ENCODE measurements at places on chromosomes 4 and X.

GRCh38 chrX:154030266-154030665, 10.6 kb upstream of the IRAK1 start:
- no peak for DNase-seq

DNA sequence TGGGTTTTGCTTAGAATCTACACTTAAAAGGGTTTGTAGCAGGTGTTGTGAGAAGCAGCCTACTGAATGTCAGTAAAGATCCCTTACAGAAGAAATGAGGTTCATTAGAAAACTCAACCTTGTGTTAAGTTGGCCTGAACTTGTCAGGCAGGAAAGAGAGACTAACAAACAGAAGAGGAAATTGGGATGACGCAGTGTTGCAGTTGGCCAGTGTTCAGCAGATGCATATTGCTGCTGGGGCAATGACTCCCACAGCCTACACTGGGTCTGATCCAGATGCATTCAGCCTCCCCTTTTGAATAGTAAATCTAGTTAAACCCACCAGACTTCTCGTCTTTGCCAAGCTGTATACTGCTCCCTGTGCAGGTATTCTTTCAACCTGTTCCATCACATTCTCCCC, 409.4 kb downstream of the UBE2NL start:
- DNase-seq = no peak

GRCh38 chrX:153408221-153408721, 3.0 kb upstream of the ZFP92 start:
- DNase-seq = no peak

DNA sequence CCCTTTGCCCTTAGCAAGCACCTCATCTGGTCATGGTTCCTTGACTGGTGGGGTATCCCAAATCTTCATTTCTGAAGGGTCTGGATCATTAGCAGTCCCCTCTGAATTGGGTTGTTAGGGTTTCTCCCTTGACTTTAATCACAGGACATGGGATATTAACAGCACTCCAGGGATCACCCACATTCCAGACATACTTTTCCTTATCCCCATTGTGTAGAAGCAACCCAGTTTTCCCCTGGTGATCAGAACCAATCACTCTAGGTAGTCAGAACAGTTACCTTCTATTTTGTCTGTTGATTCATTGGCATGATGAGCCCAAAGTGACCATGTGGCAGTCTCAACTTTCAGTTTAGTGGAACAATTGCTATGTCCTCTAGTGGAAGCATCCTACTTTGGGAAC, 29.1 kb upstream of the GRSF1 start:
- no peak for DNase-seq

DNA sequence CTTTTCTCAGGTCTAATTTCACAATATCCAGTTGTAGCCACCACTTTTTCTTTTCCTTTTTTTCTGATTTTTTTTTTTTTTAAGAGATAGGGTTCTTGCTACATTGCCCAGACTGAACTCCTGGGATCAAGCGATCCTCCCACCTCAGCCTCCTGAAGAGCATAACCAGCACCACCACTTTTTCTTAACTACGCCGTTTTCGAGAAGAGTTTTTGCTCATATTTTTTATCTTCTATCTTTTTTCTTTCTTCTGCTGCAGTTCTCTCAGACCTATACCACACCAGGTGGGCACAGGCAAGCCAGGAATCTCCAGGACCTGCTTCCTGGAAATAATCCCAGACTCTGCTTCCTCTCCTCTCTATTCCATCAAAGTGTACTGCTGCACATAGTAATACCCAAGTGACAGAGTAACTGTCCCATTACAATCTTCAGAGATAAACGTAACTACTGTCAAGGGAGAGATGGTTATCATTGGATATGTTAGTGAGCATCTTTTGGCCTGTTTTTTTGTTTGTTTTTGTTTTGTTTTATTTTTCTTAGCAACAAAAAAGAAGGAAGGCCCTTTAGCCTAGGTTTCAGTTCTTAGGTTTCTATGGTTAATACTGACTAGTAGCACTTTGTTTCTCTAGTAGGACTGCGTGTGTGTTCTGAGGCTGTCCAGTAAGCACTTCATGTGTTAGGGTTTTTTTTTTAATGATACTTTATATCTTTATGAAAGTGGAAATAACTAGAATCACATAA, 59.2 kb upstream of the TXK start:
- no peak for DNase-seq

GRCh38 chr4:68291256-68291655, 45.8 kb upstream of the TMPRSS11B start:
- no peak for DNase-seq

DNA sequence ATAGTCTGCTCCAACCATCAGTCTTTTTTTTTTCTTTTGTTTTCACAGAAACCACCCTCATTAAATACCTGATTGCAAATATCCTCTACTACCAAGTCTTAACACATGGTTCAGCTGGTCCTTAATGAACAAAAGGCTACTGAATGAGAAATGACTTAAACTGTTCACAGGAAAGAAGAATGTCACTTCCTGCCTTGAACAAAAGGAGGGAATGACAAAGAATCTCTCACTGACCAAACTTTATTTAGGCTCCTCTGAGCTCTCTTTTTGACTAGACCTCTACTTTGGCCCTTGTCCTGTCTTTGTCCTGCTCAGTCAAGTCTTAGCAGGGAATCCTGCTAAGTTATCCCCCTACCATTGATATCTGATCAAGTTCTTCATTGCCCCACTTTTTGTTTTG, 31.8 kb upstream of the GJB1 start:
- no peak for DNase-seq

DNA sequence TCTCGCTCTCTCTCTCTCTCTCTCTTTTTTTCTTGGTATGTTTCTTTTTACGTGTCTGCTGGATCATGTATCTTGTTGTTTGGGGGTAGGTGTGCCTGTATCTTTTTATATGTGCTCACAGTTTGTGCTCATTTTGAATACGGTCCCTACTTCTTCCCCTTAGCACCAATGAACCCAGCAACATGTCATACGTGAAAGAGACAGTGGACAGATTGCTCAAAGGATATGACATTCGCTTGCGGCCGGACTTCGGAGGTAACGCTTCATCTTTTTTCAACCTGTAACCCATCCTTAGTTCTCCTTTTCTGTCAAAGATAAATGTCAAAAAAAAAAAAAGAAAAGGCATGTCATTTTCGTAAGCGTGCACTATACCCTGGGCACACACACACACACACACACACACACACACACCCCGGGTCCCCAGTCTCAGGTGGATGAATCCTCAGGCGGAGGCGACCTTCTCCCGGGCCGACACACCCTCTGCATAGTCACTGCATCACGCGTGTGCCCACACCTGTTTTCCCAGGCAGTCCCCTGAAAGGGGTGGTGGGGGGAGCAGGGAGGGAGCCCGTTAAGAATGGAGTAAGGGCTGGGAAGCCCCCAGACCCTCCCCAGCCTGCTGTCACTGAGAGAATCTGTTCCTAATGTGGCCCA, 511 bp downstream of the GABRB1 start:
- DNase-seq = no peak

DNA sequence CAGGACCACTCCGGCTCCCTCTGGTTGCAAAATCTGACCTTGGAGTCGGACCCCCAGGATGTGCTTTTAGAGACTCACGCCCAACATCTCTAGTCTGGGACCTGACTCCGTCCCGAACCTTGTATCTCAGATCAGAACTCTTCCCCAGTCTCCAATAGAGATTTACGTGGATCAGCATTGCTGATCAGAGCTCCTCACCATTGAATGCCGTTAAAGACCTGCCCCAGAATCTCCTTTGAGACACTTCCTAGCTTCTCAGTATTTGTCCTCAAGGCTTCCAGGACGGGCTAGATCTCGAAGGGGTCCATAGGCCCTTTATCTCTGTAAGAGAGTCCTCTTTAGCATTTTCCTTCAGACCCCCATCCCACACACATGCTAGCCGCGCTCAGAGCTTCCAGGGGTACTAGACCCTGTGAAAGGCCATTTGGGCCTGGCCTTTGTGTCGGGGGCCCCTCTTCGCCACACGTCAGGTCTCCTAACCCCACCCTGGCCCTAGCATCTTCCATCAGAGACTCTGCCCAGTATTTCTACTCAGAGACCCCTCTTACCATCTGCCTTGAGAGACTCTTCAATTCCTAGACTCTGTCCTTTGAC, 662 bp downstream of the UBA1 start:
- no peak for DNase-seq

DNA sequence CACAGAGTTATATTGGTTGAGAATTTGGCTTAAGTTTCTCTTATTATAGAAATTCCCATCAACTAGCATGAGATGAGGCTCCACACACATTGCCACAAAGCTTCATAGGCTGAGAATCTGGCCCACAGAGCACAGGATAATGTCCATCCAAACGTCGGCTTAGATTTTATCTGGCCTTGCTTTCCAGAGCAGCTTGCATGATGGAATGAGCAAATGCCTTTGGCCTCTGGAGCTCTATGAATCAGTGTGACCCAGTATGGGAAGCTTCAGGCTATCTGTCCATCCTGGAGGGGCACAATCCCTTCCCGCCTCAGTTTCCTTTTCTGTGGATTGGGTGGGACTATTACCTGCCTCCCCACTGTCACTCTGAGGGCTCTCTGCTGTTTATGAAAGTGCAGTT, 131.5 kb upstream of the NDP start:
- no peak for DNase-seq

GRCh38 chrX:40298572-40299479, 201.1 kb upstream of the BCOR start:
- peak; percentile 2 for DNase-seq

DNA sequence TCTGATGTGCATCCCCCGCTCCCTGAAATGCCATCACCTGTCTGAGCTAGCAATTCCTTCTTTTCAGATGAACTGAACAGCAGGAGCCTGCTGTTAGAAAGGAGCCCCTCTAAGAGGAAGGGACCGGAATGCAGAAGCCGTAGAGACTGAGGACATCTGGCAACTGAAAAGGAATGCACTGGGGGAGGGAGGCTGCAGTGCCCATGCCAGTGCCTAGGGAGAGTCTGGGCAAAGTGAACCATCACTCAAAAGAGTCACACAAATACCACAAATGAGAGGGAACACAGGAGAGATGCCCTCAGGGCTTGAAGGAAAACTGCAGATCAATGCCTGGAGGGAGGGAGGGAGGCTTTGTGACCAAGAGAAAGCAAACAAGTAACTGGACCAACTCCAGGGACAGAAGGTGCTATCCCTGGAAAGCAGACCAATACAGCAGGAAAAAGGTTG, 93.9 kb upstream of the CBR4 start:
- DNase-seq = no peak

GRCh38 chr4:166965562-166965961, 268.7 kb downstream of the SPOCK3 start:
- no peak for DNase-seq

- no peak for DNase-seq
Measured at GRCh38 chr4:175776217-175776616, 35.8 kb downstream of the GPM6A start.

DNA sequence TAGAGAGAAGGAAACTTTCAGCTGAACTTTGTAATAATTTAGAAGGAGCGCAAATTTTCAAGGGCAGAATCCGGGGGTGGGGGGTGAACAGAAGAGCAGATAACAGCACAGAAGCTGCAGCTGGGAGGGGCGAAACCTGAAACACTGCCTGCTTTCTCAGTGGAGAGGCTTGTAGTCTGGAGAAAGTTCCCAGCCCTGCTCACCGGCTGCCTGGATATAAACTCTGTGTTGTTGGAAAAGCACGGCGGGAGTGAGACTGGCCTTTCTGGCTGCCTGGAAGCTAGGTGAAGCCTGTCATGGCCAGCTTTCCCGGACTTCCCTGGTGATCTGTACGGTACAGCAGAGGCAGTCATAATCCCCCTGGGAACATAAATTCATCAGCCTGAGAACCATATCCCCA, 1352.1 kb upstream of the DIAPH2 start:
- no peak for DNase-seq

DNA sequence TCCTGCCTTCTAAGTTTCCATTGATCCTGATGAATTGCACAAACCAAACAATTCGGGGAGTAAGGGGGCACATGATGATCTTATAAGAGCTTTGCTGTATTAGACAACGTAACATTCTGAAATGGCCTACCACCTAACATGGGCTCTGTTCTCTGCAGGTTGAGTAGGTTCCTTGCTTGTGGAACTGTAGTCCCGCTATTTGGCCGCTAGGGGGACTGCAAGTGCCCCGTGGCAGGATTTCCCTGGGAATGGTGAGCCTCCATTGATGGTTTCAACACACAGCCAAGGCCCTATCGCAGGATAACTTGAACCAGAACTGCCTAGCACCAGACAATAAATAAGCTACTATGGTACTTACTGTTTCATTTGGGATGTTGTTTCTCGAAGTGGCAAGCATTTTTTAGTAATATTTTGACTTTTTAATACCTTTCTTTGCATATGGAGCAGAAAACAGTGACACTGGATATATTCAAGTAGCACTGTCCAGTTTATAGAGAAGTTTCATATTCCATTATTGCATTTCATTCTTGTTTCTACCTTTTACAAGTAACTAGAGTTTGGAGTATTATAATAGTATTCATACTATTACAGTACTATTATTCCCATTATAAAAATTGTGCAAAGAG, 11.9 kb downstream of the AR start:
- peak; percentile 51 for DNase-seq

DNA sequence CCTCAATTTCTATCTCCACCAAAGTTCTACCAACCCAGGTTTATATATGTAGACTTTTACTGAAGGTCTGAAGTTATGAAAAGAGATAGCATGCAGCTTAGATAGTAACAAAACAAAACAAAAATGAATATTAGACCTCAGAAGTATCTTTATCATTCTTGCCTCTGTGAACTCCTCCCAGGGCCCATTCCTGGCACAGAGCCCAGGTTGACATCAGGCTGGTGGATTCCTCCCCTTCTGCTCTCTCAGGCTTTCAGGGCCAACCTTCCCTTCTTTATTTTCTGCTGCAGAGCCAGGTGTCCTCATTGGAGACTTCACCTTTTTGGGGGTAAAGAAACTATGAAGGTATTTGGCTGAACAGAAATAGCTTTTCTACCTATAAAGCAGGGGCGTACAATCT, 112.8 kb upstream of the PITX2 start:
- peak; percentile 41 for DNase-seq

DNA sequence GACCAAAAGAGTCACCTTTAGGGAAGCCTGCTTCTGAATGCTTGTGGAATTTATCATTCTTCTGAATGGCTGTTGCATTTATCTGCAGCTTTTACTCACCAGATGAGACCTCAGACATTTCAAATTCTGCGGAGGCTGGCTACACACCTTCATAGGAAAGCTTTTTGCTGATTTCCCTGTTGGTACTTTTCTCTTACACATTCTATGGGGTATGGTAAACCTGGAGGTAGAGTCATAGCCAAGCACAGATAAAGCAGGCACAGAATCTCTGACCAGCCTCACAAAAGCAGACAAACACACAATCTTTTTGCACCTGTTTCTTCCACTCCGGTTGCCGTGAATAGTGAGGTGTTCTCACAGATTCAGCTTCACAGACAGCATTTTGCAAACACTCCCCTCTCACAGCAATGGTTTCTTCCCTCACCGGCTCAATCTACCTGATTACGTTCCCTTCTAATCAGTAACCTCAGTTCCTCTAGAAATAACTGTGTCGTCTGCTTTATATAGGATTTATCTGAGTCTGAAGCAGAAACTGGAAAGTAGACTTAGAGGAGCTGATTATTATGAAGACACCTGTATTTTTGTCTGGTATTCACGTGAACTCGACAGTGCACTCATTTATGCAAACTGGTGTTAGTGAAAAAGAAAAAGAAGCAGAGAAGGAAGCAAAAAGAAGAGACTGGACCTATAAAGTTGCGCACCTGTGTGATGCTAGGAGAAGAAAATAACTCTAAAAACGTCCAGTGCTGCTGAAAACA, 83.1 kb downstream of the DMD start:
- DNase-seq = no peak

GRCh38 chr4:39169426-39169825, 12.9 kb upstream of the WDR19 start:
- peak; percentile 43 for DNase-seq

GRCh38 chr4:155972098-155972497, 18.4 kb upstream of the CTSO start:
- peak; percentile 61 for DNase-seq

Data from OCI-M1 (cell line).